ENCODE measurements at places on chromosomes 2 and 18. TPM values are rescaled to one million over a fixed set of nuclear protein-coding genes. Genes with fewer than 3 reads are reported as not detected.

- peaks cover 19% of the 10 kb centered on the region for H3K27me3 ChIP-seq
- H3K4me3 ChIP-seq = no peak overlapping the region
- H3K27ac ChIP-seq = no peak overlapping the region
- H3K36me3 ChIP-seq = no peaks in the 10 kb centered on the region
- no peaks in the 10 kb centered on the region for H3K4me1 ChIP-seq
- DNase-seq = no peak
Observed at GRCh38 chr2:118312969-118313756, 224.9 kb downstream of the INSIG2 start.

- no peaks in the 10 kb centered on the region for H3K27me3 ChIP-seq
- H3K4me1 ChIP-seq = peaks cover 7% of the 10 kb centered on the region
- no peak overlapping the region for H3K27ac ChIP-seq
Observed at GRCh38 chr2:186459009-186459408, 27.1 kb upstream of the ZC3H15 start.

DNA sequence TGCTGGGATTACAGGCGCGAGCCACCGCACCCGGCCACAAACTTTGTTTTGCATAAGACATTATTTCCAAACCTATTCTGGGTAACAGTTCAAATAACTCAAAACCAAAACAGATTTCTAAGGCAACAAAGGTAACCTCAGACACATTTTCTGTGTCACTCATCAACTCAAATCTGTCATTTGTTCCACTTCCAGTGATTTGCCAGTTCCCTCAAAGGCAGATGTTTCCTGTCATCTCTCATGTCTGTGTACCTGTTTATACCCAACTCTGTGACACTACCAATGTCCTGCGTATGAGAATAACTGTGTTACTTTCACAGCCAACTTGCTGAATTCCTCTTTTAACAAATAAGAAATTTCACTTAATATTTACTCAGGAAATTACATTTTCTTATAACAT is 54.4 kb downstream of the SCN3A start:
- no peak overlapping the region for H3K27ac ChIP-seq
- no peaks in the 10 kb centered on the region for H3K27me3 ChIP-seq
- DNase-seq = no peak
- H3K4me3 ChIP-seq = no peak overlapping the region
- no peaks in the 10 kb centered on the region for H3K4me1 ChIP-seq
- no peaks in the 10 kb centered on the region for H3K36me3 ChIP-seq

DNA sequence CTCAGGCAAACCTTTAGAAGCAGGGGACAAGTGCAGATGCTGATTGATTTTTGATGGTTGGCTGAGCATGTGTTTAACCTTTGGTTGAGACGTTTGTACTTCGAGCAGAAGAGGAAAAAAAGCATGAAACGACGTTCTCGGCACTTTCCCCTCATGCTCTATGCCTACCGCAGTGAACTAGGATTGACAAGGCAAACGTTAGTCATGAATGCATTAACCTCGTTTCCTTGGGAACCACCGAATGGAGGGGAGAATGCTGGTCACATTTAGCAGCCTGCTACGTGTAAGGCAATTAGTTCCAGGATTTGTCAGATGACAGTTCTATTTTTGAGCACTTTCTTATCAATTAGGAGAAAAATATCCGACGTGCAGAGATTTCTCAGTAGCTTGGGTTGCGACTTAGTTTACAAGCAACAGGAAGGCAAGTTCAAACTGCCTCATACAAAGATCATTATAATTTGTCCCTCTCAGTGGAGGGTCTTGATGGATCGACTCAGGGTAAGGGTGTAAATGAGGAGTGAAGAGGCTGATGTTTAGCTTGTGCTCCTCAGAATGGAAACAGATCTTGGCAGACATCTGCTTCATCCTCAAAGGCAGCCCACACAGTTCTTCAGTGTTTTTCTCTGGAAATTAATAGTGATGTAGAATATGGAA is 47.4 kb upstream of the GPR45 start:
- H3K36me3 ChIP-seq = no peaks in the 10 kb centered on the region
- no peaks in the 10 kb centered on the region for H3K4me1 ChIP-seq
- no peak for DNase-seq
- no peak overlapping the region for H3K27ac ChIP-seq
- peaks cover 4% of the 10 kb centered on the region for H3K27me3 ChIP-seq
- H3K4me3 ChIP-seq = no peak overlapping the region

DNA sequence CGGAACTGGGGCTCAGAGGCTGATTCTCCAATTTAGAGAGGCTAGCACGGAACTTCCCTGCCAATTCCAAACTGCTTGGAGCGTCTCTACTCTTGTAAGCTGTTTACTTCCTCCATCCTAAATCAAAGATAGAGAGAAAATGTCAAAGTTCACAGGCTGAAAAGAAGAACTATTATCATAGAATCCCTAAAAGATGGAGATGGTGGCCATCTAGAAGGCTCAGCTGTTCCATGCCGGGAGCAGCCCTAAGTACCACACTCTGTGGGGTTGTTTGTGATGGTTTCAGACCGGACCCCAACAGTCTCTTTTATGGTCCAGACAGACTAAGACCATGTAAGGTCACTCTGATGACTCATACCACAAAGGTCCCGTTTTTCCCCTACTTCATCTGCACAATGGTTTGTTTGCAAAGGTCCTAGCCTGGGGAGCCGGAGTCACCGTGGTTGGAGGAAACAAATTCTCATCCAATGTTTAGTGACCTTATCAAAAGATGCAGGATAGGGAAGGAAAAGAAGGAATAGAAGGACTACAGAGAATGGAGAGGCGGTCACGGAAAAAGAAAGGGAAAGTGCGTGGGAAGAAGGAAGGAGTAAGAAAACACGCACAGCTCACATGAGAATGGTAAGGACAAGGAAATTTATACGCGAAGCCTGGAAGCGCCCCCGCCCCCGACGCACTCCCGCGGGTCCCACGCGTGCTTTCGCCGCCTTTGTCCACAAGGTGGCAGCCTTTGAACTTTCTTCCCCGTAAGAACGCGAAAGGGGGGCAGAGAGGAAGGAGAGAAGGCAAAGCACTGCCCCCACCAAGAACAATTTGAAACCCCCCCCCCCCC is 453 bp upstream of the ANTXR1 start:
- DNase-seq = peak; percentile 80
- H3K36me3 ChIP-seq = no peaks in the 10 kb centered on the region
- H3K4me3 ChIP-seq = peak overlapping the region; percentile 84

DNA sequence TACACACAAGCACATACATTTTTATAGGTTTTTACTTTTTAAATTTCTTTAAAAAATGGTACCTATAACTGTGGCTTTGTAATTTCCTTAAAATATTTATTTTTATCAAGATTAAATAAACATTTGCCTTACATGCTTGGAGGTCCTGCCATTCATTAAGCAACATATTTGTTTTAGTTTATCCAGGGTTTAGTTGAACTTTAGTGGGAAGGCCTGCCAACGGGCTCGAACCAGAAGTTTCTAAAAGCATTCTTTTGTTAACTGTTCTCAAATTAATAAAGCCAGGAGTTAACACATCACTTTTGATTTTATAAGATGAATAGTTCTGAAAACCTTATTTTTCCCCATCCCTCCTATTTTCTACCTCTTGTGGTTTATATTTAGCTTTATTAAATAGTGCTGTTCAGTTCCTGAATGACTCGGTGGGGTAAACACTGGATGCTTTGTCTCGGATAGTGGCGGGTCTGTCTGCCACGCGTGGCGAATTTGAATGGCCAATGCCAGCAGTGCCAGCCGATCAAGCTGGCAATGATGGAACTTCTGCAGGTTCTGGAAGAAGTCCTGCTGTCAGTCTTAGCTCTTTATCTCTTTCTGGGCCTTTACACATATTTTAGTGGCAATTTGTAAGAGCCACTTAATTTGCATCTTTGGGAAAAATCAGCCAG is 32.2 kb downstream of the SH3YL1 start:
- H3K27ac ChIP-seq = no peak overlapping the region
- peaks cover 13% of the 10 kb centered on the region for H3K4me1 ChIP-seq
- H3K27me3 ChIP-seq = no peaks in the 10 kb centered on the region
- peaks cover 7% of the 10 kb centered on the region for H3K36me3 ChIP-seq

Gene PSMA8
- polyA plus RNA-seq = 0.07 TPM

Gene PDE11A
- 0.40 TPM for polyA plus RNA-seq

Gene ASNSD1
- 101 TPM for polyA plus RNA-seq

Measured in adrenal gland (tissue), 19 donors.